Activated T-cell treated with anti-CD3 and anti-CD28 coated beads, Interleukin-2, amount 50 U/mL, for 72 hours (primary cell): ENCODE measurements at places on chromosomes 3 and 15. TPM values are rescaled to one million over a fixed set of nuclear protein-coding genes. Genes with fewer than 3 reads are reported as not detected.

DNA sequence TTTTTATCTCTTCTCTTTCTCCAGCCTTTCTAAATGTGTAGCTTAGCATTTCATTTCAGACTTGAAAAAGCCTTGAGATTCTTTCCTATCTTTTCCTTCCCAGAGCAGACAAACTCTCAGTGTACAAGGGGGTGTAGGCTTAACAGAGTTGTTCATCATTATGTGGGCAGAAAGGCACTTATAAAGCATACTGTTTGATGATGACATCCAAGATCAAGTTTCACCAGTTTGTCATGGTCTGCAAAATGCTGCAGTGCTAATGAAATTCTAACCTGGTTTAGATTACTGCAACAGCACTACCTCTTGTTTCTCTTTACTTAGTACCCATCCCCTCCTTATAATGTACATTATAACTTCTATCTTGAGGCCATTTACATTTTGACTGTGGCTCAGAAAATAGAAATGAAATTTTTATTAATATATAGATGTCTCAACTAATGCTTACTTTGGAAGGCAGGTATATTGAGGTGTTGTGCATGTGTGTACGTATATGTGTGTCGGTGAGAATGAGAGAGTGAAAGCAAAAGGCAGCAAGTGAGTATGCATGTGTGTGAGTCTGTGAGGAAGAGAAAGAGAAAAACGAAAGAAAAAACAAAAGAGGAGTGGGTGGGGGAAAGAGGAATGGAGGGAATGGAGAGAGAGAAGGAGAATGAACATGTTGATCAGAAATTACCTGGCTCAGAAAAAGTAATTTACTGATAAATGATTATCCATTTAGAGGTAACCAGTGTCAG lies 1043.6 kb downstream of the TUSC7 start:
- DNase-seq = no peak

- DNase-seq = no peak
Measured at GRCh38 chr15:58109419-58109818, 28.8 kb upstream of the AQP9 start.

- no peak for DNase-seq
Measured at GRCh38 chr15:101625980-101626379, 26.2 kb downstream of the TM2D3 start.

DNA sequence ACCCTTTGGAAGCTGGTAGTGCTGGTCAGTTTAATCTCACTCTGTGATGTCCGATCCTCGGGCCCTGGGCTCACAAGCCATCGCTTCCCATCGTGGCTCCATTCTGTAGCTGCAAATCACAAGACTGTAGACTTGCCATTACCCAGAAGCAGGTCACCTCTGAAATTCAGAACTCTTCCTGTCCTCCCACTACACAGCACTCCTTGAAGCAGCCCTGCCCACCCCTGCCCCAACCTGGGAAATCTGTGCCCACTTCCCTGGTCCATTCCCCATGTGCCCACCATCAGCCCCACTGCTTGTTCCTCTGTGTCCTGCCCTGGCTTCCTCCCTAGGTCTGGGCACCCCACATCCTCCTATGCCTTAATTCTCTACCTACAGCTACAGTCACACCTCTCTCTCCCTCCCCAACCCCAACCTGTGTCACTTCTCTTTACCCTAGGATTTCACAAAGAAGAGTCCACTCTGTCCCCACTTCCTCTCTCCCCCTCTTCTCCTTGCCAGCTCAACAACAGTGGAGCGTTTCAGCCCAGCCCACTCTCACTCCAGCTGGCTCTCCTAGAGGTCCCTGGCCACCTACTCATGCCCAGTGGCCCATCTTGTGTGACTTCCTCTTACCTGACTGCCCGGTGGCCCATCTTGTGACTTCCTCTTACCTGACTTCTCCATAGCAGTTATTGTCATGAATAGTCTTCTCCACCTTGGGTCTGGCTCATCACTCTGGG lies 8.3 kb downstream of the ZNF710 start:
- DNase-seq = no peak

- no peak for DNase-seq
Measured at GRCh38 chr3:62371720-62372591, 1.4 kb downstream of the FEZF2 start.

DNA sequence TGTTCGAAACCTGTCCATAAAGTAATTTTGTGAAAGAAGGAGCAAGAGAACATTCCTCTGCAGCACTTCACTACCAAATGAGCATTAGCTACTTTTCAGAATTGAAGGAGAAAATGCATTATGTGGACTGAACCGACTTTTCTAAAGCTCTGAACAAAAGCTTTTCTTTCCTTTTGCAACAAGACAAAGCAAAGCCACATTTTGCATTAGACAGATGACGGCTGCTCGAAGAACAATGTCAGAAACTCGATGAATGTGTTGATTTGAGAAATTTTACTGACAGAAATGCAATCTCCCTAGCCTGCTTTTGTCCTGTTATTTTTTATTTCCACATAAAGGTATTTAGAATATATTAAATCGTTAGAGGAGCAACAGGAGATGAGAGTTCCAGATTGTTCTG lies 44.4 kb downstream of the AGTR1 start:
- DNase-seq = no peak

- DNase-seq = no peak
Measured at GRCh38 chr15:95793231-95793630, 537.3 kb upstream of the NR2F2 start.

GRCh38 chr15:76135516-76135915 lies 75.7 kb downstream of the TMEM266 start:
- no peak for DNase-seq

DNA sequence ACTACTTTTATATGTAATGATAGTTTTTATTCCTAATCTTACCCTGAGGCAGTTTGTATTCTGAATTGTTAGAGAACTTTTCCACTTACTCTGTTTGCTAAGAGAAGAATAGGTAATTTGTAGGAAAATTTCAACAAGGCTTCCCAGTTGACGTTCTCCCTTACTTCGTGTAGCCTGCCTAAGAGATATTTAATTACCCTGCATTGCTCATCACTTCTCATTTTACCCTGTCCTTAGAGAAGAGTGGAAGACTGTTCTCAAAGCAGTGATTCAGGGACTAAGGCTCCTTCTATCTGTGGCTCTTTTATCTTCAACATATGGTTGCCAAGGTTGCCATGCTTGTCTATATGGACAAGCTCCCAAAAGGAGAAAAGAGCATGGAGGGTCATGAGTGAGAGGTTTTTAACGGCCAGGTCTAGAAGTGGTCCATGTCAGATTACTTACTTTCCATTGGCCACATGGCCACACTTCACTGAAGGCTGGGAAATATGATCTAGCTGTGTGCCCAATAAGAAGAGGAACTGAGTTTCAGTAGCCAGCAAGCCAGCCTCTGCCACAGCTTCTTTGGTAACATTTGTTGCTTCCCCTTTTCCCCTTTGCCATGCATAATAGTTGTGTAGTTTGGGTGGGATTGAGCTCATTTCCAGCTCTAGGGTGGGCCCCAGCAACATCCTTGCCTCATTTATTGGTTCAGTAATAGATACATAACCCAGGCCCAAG lies 22.1 kb downstream of the PDE8A start:
- DNase-seq = no peak

DNA sequence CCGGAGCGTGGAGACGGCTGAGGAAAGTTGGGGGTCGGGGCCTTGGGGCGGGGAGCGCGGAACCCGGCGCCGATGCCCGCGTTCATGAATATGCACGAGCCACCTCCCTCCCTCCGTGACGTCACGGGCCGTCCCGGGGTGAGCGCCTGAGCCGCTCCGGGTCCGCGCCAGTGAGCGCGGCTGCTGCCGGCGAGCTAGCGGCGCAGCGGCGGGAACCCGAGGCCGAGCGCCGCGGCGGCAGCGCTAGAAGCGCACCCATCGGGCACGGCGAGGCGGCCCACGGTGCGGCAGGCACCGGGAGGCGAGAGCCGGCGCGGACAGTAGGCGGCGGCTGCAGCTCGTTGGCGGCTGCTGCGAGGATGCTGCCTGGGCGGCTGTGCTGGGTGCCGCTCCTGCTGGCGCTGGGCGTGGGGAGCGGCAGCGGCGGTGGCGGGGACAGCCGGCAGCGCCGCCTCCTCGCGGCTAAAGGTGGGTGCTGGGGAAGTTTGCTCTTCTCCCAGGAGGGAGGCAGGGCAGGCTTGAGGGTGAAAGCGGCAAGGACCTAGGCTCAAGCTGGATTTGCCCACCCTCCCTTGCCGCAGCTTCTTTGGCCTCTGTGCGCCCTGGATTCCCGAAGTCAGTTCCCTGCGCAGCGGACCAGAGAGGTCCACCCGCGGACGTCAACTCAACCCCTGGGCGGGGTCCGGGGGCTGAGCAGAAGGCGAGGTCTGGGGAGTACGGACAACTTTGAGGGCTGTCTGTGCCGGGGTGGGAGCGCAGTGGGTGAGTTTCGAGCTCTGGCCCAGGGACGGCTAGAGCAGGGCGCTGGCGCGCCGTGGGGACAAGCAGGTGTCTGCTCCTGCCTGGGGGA lies at the start of gene CLSTN2:
Gene CLSTN2, plus strand, starts transcription at position 170 of the 850 bp plus-strand sequence.
- peak; percentile 49 for DNase-seq

DNA sequence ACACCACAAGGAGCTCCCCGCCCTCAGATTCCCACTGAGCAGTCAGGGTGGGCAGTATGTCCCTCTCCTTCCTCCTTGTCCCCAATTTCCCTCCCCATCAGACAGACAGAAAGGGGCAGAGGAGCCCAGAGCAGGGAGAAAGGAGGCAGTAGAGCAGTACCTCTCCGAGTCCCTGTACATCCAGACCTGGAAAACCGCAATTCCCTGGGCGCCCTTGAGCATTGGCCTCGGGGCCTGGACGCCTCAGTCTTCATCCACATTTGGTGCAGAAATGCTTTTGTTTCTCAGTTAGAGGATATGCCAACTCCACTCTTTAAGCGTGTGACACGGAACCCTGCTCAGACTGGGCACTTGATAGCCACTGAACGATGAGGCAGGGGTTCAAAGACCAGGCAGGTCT lies 5.9 kb downstream of the ISG20 start:
- DNase-seq = no peak

DNA sequence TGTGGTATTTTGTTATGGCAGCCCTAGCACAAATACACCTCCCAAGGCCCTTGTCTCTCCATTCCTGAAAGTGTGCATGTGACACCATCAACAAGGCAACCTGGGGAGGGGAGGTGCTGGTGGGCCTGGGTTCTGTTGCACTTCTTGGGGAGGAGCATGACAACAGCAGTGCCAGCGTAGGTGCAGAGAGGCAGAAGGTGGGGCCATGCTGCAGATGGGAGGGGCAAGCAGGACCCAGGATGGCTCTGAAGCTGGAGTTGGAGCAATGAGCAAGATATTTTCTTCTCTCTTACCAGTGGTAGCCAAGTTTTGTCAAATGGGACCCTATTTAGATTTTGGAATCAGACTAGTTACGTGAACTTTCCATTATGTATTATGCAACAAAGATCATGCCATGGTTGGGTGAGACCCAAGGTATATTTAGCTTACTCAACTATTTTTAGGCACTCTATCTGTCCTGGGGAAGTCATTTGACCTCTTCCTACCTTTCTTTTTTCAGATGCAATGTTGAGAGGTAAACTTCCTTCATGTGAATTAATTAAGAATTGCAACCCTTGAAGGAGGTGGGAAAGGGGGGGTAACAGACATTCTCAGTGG lies 3.4 kb downstream of the FYCO1 start:
- DNase-seq = no peak

DNA sequence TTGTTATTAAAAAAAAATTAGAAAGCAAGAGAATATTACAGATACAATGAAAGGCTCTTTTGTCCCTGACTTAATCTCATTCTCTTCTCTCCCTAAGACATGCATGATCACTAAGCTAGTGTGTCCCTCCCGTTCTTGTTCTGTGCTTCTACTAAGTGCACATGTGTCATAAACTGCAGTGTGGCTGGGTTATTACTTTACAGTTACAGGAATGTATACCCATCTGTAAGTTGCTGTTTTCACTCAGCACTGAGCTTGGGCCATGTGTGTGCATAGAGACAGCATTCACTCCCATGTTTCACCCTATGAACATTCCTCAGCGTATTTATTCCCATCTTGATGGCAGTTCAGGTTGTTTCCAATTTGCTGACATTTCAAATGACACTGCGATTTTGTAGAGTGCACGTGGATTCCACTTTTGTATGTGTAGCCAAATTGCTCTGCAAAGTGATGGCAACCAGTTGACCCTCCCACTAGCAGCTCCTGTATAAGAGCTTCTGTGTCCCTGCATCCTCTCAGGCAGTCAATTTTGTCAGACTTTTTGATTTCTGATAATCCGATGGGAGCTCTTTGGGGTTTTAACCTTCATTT lies 145.8 kb upstream of the UBE2E1 start:
- no peak for DNase-seq

DNA sequence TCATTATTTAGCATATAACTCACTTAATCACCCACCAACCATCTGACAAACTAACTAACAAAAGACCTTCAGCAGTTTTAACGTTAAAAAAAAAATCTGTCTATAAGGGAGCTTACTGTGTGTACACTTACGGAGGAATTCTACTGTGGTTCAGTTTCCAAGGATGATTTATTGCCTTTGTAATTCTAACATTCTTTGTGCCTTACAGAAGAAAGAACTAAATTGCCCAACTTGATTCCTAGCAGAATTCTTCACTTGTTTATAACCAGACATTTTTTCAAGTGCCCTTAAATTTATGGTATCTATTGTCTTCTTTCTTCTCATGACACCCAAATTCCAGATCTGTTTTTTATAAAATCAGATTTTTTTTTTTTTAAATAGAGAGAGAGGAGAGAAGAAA lies 119.7 kb upstream of the IGSF10 start:
- DNase-seq = no peak

DNA sequence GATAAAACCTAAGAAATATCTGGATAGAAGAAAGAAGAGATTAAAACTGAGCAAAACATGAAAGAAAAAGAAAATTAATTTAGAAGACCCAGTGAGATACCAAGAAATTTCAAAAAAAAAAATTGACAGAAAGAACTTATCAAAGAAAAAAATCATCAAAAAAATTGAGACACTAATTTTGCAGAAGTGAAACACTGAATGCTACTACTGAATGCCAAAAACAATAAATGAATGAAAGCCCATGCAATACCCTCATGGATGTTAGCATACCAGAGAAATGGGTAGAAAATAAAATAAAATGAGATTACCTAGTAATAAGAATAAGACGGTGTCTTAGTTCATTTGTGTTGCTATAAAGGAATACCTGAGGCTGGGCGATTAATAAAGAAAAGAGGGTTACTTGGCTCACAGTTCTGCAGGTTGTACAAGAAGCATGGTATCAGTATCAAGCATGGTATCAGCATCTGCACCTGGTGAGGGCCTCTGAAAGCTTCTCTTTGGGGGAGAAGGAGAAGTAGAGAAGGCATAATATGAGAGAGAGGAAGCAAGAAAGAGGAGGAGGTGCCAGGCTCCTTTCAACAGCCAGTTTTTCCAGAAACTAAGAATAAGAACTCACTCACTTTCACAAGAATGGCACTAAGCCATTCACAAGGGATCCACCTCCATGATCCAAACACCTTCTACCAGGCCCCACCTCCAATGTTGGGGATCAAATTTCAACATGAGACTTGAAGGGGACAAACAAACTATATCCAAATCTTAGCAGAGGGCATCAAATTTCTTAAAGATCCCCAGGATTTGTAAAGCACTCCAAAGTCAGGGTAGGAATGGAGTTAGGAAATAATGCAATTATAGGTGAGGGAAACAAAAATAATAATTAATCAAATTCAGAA lies 73.2 kb downstream of the BTLA start:
- DNase-seq = no peak

The PLSCR5 gene
- total RNA-seq = not detected

The NXPE3 gene
- 25.0 TPM for total RNA-seq

The ALDH1A3 gene
- not detected for total RNA-seq

The ASB14 gene
- not detected for total RNA-seq

The TYRO3 gene
- total RNA-seq = 2.2 TPM

The PTH1R gene
- not detected for total RNA-seq

The CCDC39 gene
- total RNA-seq = not detected
